ENCODE measurements at places on chromosomes 4 and X.

DNA sequence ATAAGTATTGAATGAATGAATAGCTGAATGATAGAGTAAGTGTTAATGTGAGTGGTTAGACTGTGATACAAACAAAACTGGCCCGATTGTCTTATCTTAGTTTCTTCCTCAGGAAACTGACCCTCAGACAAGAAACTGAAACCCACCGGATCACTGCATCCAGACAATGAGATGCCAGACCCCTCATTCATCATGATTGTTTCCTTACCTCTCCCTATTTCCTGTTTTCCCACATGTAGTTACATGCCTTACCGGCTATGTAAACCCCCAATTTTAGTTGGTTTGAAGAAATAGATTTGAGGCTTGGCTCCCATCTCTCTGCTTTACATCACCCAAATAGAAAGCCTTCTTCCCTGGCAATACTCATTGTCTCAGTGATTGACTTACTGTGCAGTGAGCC, 218.9 kb upstream of the PPP1R2C start:
- no peak for DNase-seq

DNA sequence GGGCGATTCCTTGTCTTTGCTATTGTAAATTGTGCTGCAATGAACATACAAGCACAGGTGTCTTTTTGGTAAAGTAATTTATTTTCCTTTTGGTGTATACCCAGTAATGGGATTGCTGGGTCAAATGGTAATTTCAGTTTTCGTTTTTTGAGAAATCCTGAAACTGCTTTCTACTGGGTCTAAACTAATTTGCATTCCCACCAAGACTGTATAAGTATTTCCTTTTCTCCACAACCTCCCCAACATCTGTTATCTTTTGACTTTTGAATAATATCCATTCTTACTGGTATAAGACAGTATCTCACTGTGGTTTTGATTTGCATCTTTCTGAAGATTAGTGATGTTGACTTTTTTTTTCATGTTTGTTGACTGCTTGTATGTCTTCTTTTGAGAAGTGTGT, 2506.0 kb downstream of the PCDH7 start:
- DNase-seq = no peak

DNA sequence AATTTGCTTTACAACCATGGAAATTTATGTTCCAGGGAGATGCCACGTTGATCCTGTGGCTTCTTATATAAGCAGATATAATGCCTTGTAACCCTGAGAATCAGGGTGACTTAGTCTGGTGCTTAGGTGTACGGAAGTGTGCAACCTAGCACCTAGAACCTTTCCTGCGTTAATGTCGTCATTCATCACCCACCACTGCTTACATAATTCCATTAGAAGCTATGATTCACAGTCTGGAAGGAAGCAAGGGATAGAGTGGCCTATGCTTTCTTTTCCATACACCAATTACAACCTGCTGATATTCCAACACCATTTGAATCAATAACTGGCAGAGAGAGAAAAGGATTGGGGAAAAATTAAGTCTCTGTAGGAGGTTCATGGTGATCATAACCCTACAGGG, 17.3 kb upstream of the CXCL8 start:
- DNase-seq = no peak

- no peak for DNase-seq
These were observed 2.8 kb upstream of the BEX3 start for GRCh38 chrX:103373581-103373980.

DNA sequence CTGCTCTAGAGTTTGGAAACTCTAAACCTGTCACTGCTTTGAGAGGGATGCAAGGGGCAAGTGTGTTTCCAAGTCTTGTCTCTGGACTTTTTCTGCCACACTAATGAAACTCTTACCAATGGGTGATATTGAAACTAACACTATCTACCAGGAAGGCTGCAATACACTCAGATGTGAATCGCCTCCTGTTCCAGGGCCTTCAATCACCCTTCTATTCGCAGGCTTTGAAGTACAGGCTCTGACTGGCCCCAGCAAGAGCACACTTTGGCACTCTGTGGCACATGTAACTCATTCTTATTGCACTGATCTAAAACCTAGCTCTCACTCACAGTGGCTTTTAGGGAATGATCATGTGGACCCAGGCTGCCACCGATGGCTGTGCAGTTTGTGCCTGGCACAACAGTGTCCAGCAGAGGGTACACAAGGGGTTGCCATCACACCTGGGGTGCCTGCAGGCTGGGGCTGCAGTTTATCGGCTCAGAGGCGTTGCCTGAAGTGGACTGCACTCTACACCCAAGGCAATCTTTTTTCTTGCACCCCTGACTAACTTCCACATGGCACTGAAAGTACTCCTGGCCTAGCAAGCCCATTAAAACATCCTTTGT, 210.8 kb downstream of the MGST2 start:
- DNase-seq = no peak

DNA sequence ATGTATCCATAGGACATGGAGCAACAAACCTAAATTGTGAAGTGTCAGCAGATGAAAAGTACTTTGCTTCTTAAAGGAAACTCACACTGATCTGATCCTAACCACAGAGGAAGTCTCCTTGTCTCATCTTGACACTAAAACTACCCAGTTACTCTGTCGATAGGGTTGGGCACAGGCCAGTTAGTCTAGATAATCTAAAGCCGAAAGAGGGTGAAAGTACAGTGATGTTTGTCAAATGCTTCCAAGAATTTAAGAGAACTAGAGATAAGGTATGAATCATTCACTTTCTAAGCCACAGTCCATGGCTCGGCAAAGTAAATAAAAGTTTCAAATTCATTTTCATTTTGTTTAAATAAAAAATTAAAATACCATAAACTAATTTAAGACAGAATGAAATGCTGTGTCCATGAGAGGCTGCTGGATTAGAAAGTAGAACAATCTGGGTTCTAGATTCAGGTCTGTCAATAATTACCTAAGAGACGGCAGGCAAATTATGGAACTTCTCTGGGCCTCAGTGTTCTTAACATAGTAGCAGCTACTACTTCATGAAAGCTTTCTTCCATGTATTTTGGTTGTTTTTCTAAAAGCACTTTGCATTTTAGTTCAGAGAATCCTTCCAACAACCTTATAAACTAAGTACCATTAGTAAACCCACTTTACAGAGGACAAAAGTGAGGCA, 176.7 kb downstream of the LDB2 start:
- DNase-seq = no peak

- DNase-seq = no peak
These were observed 9.8 kb downstream of the FGFR3 start for GRCh38 chr4:1802720-1803522.

All from BJ (cell line).